Stimulated activated CD8-positive, alpha-beta memory T cell treated with anti-CD3 and anti-CD28 coated beads, Interleukin-2, amount 100 ng/mL, for 48 hours (primary cell): ENCODE measurements at places on chromosomes 2 and 18.

- DNase-seq: no peak
Measured at GRCh38 chr2:86274918-86275275, 62.5 kb downstream of the REEP1 start.

DNA sequence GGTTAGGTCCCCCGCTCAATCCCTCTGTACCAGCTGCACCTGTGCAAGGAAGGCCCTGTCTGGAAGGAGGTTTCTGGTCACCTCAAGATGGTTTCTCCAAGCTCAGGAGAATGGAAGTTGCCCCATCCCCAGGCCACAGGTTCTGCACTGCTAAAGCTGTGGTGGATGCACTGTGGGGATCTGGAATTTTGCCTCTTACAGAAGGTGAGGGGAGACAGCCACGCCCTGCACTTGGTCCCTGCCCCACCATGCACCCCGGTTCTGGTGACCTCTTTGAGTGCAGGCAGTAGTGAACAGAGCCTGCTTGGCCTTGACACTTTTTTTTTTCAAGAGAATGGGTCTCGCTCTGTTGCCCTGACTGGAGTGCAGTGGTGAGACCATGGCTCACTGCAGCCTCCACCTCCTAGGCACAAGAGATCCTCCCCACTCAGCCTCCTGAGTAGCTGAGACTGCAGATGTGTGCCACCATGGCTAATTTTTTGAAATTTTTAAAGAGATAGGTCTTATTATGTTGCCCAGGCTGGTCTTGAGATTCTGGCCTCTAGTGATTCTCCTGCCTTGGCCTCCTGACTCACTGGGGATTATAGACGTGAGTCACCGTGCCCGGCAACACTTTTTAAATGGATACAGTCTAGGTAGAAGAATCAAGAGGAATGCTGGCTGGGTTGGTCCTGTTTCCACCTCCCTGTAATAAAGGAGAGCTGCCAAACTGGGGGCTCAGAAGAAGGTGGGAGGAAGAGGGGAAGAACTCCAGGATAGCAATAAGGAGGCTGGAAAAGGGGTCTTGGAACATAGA lies 5.8 kb upstream of the NT5DC4 start:
- no peak for DNase-seq

DNA sequence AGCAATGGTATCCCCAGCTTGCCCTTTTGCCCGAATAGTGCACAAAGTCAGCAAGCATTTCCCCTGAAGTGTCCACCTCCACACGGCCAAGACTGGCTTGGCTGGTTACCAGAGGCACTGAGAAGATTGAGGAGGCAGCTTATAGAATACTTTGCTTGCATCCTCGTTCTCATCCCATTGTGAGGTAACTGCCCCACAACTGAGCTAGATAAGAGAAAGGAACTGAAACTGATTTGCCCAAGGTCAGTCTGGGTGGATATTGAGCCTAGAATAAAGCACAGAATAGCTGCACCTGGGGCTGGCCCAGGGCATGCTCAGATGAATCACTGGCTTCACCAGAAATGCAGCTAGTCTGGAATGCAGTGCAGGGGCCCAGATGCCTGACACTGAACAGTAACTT lies 32.7 kb upstream of the MAP4K3 start:
- DNase-seq: no peak

DNA sequence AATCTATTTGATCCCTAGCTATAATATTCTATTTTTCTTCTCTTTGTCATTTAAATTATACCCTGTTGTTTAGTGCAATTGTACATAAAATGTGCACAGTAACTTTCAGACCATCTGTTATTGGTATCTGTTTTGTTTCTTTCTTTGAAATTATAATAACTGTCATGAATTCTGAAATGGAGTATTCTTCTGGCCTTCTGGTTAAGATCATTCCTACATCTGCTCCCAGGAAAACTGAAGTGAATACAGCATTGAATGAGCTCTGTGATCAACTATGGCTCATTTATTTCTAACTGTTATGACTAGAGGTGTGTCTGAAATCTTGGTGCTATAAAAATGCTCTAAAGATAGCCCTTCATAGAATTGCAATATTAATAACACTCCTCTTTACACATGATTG lies 788.4 kb upstream of the TMEFF2 start:
- no peak for DNase-seq

- DNase-seq: no peak
Measured at GRCh38 chr2:174516501-174517378, 29.9 kb upstream of the GPR155 start.

- DNase-seq: no peak
Measured at GRCh38 chr2:190158798-190159434, 96.4 kb upstream of the MSTN start.

GRCh38 chr2:55099878-55100820 lies 49.9 kb upstream of the RTN4 start:
- no peak for DNase-seq

DNA sequence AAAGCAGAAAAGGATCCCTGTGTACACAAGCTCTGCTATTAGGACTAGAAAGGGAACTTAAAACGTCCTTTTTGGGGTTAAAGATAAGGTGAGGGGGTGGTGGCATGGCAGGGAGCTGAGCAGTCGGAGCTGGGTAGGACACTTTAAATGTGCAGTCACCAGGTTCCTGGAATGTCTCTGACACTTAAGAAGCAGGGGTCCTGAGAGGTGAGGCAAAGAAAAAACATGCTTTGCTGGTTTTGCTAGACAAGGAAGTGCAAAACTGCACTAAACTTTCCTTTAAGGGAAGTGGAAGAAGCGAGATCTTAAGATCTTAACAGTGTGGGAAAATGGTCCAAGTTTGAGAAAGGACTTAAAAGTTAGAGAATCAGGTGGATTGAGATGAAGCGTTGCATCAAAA lies 99.5 kb upstream of the MAP3K20 start:
- DNase-seq: no peak

DNA sequence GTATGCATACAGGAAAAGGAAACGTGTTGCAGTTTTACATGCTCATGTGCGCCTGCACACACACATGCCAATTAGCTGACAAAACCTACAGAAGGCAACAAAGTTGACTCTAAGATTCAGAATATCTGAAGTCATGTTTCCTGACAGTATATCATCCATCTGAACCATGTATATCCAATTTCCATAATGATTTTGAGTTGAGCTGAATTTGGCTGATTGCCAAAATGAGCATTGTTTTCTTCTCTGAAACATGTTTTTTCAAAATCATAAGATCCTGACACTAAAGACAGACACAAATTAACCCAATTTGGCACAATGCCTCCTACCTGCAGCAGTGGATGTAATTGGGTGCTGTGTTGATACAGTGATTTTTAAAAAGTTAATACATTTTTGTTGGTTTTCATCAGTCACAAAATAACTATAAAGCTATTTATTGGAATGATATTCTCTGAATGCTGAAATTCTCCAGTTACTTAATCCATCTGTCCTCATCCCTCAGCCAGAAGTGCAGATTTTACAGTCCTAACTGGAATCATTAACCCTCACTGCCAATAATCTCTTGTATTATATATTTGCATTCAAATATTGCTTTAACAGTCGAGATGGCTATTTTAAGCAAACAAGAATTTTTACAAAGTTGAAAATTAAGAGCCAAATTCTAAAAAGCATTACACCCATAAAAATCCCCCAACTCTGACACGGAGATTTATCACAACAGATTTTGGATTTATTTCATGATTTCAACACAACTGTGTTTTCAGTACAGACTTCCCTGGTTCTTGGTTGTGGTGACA lies 161.7 kb upstream of the LMAN1 start:
- DNase-seq: no peak

DNA sequence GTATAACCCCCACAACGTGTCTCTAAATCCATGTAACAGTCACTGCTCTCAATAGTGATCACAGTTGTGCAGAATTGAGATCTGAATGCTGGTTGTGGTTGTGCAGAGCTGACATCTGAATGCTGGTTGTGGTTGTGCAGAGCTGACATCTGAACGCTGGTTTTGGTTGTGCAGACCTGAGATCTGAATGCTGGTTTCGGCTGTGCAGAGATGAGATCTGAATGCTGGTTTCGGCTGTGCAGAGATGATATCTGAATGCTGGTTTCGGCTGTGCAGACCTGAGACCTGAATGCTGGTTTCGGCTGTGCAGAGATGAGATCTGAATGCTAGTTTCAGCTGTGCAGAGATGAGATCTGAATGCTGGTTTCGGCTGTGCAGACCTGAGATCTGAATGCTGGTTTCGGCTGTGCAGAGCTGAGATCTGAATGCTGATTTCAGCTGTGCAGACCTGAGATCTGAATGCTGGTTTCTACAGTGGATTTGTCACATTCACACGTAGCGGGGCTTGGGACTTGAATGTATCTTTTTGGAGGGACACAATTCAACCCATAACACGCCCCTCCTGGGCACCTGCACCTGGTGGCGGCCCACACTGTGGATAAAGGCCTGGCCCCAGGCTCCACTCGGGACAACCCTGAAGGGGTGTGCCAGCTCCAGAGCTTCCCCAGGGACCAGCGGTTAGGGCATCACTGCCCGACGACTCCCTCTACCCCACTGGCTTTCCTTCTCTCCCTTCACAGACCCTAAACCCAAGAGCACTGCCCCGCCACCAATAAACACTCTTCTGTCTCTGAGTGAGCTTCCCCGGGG lies 51.1 kb upstream of the SLC66A3 start:
- DNase-seq: peak; percentile 12

- no peak for DNase-seq
Measured at GRCh38 chr2:99598441-99598840, 108.6 kb upstream of the REV1 start.

DNA sequence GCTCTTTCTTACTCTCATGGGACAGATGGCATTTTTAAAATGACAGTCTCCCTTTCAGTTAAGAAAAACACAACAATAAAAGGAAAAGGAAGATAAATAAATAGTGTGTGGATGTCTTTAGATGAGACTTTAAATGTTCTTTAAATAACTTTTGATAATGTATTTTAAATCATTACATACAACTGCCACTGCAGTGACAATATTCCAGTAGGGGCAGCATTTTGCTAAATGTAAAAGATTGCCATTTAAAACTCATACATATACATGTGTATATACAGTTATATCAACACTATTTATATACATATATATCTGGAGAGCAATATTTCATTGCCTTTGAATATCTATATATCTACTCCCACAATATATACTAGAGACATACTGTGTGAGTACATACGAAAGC lies 90.7 kb downstream of the INO80D start:
- no peak for DNase-seq

DNA sequence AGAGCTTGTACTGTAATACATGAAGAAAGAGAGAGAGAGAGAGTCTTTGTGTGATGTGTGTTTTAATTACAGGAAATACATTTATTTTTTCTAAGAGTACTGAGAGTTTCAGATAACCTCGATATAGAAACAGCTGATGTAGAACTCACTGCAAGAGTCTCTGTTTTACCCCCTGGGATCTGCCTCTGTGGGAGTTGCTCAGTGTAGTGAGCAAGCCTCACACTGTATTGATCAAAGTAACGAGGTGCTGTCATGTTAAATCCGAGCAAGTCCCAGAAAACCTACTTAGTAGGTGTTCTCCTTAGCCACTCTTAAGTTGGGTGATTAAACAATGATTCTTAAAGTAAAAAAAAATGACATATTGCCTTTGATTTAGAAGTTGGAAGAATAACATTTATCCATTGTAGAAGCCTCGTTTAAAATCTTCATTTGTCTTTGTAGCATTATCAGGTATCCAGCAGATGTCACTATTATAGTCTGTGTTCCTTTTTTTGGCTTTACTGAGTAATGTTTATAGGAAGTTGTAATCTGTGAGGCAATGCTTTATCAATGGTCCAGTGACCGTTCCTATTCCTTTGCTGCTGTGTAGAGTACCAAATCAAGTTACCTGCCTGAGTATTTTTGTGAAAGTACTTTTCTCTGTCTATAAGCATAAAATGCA lies 219.0 kb downstream of the MYO3B start:
- no peak for DNase-seq

GRCh38 chr2:208496129-208496528 lies 89.5 kb downstream of the PTH2R start:
- no peak for DNase-seq

- DNase-seq: no peak
Measured at GRCh38 chr2:239269173-239269885, 131.5 kb downstream of the HDAC4 start.

- DNase-seq: no peak
Measured at GRCh38 chr2:159275111-159275510, 11.4 kb downstream of the WDSUB1 start.

DNA sequence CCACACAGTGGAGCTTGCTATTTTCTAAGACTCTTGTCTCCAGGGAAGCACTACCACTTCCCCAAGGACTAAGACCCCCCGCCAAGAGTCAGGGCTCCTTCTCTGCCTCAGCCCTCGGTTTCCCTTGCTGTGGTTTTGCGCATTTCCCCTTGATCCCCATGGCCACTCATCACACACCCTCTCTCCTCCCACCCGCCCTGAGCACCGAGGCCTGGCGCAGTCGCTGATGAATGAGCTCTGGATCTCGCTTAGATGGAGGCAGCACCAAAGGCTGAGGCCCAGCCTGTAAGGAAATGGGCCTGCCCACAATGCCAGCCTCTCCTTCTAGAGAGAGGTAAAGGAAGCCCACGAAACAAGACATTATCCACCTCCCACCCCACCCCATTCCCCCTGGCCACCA lies 96.9 kb downstream of the TNS1 start:
- no peak for DNase-seq

DNA sequence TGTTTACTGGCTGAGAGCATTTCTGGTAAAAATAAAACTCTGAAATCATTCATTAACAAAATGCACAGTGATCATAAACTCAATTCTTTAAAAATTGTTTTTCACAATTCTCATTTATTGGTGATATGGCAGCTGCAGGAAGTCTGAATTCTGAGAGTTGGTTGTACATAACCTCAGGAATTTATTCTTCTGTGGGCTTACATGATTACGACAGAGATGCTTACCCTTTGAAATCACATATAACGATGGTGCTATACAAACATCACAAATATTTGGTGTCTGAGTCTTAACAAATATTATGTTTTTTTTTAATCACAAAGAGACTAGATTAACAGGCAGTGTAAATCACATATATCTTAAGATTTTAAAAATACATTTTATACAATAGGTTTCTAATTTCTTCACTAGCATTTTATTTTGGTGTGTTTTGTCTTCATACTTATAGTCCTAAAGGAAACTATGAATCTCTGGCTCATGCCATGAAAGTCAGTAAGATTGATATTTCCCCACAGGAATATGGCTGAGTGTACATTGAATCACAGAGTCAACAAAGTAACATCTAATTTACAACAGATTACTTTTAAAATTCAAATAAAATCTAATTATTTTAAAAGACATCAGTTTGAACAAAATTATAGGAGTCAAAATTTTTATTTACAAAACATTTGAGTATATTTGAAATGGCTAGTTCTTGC lies 318.8 kb upstream of the THUMPD2 start:
- DNase-seq: no peak

- no peak for DNase-seq
Measured at GRCh38 chr18:30987467-30988241, 54.9 kb downstream of the DSC3 start.

GRCh38 chr2:236168110-236169080 lies at the start of gene GBX2:
TSS of gene GBX2 (minus strand) at chr2:236168386. CDS start at chr2:236167971, 415 bp downstream.
- no peak for DNase-seq
